ENCODE measurements at places on chromosomes 6 and 20. TPM values are rescaled to one million over a fixed set of nuclear protein-coding genes. Genes with fewer than 3 reads are reported as not detected.

DNA sequence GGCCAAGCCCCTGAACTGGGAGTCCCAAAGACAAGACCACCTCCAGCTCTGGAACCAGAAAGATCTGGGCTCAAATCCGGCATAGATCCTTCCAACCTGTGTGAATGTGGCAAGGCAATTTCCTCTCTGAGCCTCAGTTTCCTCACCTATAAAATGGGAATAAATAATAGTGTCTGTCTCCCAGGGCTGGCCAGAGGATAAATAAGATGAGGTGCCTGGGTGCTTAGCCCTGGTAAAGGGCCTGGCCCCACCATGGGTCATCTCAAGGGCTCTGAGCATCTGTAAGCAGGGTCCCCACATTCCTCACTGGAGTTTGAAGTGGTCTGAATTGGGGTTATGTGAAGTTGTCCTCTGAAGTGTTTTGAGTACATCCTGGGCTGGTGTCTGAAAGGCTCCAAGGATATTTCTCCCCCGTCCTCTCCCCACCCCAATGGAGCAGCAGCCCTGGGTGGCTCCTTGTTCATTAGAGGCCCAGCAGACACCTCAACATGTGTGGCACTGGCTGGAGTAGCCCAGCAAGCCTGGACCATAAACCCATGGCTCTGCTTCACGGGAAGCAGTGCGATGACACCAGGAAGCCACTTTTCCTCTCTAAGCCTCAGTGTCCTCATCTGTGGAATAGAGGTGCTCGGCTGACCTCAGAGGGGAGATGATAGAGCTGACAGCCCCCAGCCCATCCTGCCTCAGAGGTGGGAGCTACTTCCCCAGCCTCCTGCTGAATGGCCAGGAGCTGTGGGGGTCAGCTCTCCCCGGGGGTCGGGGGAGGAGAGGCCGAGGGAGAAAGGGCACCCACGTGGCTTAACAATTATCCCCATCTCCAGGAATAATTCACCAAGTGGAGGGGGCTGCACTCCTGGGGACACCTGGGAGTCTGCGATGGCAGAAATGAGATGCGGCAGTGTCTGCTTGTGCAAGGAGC, 48.0 kb downstream of the HNF4A start:
- H3K4me3 ChIP-seq = no peak overlapping the region
- no peak for DNase-seq
- H3K4me1 ChIP-seq = no peaks in the 10 kb centered on the region
- H3K27me3 ChIP-seq = no peaks in the 10 kb centered on the region

TFAP2C gene
- 0.24 TPM for total RNA-seq

SIRPB1 gene
- total RNA-seq = 5.1 TPM

SLCO4A1 gene
- 0.39 TPM for total RNA-seq

All from adrenal gland (tissue), 19 donors.